Bone marrow (tissue), 2 donors: ENCODE measurements at places on chromosomes 6 and 20.

DNA sequence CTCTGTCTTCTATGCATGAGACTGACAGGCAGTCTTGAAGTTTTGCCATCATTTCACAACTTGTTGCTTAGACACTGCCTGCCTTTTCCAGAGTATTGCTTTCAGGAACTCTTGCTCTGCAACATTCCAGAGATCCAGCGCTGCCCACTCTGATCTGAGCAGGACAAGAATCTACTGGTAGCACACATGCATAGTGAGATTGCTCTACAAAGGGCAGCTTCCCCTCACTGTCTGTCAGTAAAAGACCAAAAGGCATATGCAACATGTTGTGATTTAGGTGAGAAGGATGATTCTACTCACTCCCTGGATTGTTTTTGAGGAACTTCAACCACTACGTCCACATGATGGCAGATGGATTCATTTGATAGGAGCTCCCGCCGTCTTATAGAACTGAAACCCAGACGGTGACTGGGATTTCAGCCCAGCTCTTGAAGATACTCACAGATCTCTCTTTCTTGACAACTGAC lies 259.1 kb downstream of the ARID1B start:
- no peak for DNase-seq

GRCh38 chr6:43884652-43885022 lies 114.6 kb downstream of the VEGFA start:
- no peak for DNase-seq

DNA sequence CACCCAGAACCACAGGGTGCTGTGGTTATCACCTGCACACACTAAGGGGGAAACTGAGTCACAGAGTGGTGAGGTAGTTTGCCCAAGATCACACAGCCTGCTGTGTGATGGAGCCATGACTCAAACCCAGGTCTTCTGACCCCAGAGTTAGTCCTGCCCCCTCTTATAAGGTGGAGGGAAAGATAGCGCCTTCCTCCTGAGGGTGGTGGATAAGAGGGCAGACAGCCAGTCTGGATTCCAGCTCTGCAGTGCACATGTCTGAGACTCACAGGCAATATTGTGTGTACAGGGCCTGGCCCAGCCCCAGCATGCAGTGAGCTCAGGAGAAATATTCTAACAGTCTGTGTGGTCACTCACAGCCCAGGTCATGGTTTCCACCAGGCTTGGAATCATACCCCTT lies 393.7 kb downstream of the CDH4 start:
- DNase-seq, result no peak

GRCh38 chr20:63008541-63009044 lies 1.8 kb upstream of the BHLHE23 start:
- no peak for DNase-seq

DNA sequence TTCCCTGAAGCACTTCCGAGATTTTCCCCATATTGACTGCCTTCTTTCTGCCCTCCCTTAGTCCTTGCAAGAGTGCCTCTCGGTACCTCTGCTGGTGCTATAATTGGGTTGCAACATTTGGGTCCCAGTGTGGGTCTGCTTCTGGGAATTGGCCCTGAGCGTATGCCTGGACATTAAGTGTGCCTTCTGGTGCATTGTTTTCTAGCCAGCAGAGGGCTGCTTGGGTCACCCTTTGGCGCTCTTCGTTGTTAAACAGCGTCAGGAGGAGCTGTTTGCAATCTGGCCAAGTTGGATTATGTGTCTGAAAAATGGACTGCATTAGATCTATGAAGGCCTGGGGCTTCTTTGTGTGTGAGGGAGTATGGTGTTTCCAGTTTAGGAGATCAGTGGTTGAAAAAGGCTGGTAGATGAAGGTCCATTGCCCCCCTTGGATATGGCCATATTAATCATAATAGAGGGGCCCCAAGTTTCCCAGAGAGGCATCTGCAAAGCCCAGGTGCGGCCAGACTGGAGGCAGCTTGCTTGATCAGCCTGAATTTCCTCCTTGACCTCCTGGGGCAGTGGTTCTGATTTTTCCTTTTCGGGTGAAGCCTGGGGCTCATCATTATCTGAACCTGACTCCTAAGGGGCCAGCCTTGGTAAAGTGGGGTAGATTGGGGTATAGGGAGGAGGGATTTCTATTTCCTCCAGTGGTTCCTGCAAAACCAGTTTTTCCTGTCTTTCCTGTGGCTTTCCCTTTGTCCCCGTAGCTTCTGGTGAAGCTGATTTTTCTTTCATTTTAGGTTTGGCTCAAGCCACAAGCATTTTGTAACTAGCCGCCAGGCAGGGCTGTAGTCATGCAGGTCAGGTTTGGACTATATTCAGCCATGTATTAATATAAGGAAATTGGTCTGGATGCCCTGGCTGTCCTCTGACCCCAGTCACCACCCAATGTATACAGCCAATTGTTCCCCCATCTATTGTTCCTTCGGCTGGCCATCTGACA lies 85.4 kb upstream of the GPR6 start:
- no peak for DNase-seq

- no peak for DNase-seq
Measured at GRCh38 chr6:22445946-22446345, 123.4 kb upstream of the HDGFL1 start.

DNA sequence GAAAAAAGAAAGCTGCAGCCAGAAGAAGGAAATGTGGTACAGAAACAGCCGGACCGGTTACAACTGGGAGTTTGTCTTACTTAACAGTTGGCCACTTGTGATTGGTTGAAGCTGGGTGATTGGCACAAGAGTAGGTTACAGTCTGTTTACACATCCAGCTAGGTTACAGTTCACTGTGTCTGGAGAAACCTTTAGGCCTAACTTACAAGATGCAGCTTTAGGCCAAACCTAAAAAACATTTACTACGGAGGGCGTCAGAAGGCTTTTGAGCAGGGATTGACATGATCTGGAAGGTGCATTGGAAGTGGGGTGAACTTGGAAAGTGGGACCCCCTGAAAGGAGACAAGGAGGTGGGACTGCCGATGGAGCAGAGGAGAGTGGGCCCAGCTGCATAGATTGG lies 122.3 kb downstream of the BANF2 start:
- DNase-seq, result no peak

DNA sequence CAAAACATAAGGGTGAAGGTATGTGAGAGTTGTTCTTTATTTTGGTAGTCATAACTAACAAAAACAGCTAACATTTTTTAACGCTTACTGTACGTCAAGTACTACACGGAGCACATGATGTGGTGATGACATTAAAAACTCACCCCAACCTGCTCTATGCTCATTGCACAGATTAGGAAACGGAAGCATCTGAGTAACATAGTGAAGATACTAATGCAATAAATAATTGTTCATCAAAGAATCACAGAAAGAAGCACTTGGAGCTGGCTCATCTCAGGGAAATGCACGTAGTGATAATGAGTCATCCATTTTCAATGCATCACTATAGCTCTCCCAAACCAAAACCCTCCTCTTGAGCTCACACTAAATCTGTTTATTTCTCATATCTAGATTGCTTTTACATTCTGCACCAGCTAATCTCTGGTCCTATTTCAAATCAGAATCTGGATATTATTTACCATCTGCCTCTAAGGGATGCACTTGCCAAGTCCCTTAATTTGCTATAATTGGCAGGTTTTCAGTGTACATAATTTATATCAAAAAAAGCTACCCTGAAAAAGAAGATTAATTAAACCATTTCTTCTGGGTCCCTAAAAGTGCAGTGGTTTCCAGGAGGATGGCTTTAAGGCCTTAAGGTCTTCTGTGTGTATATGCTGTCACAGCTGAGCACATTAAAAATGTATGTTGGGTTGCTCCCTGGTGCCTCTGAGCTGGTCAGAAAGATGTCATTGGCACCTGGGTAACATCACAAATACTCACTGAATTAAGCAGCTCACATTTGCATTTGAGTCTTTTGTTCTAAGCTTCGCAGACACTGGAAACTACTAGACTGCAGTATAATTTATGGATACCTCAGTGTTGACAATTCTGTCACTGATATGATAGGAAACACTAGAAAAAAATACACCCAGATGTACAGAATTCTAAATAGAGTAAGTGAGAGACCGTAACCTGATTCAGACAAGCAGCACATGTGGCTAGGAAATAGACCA lies 677.4 kb upstream of the CITED2 start:
- no peak for DNase-seq

GRCh38 chr6:164133095-164133494 lies 718.6 kb downstream of the QKI start:
- DNase-seq, result no peak

GRCh38 chr6:159646733-159647132 lies 46.3 kb downstream of the SOD2 start:
- no peak for DNase-seq

GRCh38 chr6:119026822-119027221 lies 51.6 kb downstream of the FAM184A start:
- no peak for DNase-seq

DNA sequence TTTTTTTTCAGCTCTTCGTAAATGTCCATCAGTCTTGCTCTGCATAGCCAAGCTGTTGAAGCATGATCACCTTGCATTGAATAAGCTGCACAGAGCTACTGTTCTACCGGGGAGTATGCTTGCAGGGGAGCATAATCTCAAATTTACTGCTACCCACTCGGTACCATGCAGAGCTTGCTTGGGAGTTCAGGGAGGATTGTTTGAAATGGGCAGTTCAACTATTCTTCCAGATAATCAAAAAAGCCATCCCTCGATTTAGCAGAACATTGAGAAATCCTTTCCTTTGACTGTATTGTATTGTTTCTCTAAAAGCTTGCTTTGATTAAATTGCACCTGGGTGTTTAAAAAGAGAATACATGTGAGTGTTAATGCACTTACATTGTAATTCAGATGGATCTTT lies 332.6 kb downstream of the UTRN start:
- DNase-seq, result no peak

GRCh38 chr6:161584051-161584450 lies 310.2 kb upstream of the AGPAT4 start:
- DNase-seq, result no peak

GRCh38 chr6:49890988-49891387 lies 24.7 kb upstream of the CRISP1 start:
- DNase-seq, result no peak

- no peak for DNase-seq
Measured at GRCh38 chr6:148980234-148980633, 233.4 kb downstream of the UST start.

DNA sequence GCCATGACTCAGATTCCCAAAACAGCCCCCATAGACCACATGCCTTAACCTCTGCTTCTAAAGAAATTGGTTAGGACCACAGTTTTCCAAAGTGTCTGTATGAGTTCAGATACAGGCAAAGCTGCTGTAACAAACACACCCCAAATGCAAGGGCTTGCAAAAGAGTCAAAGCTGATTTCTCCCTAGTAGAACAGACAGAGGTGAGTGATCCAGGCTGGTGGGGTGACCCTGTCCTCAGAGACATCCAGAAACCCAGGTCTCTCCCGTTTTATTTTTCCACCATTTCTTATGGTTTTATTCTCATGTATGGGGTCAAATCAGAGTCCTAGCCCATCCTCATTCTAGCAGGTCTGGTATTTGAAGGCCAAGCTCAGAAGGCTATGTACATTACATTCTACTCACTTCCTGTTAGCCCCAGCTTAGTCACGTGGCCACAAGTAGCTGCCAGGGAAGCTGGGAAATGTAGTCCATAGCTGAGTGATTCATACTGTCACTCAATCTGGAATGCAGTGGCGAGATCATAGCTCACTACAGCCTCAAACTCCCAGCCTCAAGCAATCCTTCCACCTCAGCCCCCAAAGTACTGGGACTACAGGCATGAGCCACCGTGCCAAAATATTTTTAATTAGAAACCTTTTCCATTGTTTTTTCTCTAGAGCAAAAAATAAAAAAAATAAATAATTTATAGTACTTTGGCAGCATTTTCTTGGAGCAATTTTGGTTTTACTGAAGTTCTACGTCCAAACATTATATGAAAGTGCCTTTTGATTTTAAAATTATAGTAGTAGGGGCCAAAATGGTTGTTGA lies 175.2 kb downstream of the ZMYND8 start:
- no peak for DNase-seq

GRCh38 chr6:72977114-72977513 lies 248.2 kb downstream of the KHDC1L start:
- DNase-seq, result no peak

DNA sequence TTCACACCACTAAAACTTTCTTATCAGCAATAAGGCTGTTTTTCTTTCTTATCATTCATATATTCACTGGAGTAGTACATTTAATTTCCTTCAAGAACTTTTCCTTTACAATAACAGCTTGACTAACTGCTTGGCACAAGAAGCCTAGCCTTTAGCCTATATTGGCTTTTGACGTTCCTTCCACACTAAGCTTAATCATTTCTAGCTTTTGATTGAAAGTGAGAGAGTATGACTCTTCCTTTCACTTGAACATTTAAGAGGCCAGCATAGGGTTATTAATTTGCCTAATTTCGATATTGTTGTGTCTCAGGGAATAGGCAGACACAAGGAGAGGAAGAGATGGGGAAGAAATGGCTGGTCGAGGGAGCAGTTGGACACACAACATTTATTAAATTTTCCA lies 23.6 kb downstream of the THEMIS start:
- no peak for DNase-seq

- no peak for DNase-seq
Measured at GRCh38 chr6:90274451-90275030, 22.1 kb downstream of the BACH2 start.

- DNase-seq, result no peak
Measured at GRCh38 chr20:9149087-9149486, 80.2 kb downstream of the PLCB4 start.
